ENCODE measurements at places on chromosomes 7 and 10.

DNA sequence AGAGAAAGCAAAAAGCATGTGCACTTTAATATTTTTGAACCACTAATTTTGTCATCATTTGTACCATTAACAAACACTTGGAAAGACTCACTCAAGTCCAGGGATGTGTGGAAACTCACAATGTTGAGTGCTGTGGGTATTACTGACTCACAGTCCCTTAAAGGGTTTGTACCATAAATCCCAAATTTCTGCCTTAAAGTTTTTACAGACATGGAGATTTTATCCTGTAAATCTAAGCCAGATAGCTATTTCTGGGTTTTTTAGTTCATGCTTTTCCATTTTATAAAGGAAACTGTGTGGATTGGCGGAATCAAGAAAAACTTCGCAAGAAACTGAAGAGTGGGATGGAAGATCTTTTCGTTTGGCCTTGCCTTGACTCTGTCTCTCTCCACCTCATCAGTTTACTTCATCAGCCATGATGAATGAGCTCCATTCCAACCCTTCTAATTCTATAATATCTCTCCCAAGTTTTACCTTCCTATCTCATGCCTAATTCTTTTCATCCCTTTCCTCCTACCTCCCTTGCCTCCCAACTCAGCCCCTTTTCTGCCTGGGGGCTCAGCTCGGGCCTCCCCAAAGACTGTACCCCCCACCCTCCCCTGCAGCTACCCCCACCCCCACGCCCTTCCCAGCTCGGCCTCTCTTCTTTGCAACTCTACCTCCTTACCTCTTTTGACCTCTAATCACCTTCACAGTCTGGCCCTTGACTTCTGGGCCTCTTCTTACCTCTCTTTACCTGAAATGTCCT lies 218.5 kb upstream of the MKLN1 start:
- DNase-seq, result no peak

- DNase-seq, result no peak
Measured at GRCh38 chr10:123721441-123722049, 55.4 kb downstream of the GPR26 start.

- DNase-seq, result no peak
Measured at GRCh38 chr10:43821103-43821502, 172.4 kb upstream of the ZNF32 start.

DNA sequence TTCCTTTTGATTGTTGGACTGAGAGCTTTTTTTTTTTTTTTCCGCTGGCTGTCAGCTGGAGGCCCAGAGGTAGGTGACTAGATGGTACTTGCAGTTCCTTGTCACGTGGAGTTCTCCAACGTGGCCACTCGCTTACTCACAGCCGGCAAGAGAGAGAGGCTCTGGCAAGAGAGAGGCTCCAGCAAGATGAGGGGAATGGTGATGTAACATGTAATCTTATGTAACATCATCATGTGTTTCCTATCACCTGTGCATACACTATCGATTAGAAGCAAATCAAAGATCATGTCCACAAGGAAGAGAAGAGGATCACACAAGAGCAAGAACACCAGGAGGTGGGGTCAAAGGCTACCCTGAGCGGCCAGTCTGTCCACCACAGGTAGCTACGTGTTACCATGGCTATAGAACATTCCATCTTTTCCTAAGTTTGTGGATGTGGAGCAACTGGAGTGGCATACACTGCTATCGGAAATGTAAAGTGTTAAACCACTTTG lies 4.0 kb upstream of the BORCS7 start:
- DNase-seq, result no peak

GRCh38 chr7:157580324-157580723 lies 243.5 kb downstream of the DNAJB6 start:
- DNase-seq, result no peak

GRCh38 chr10:128808921-128809440 lies 658.1 kb upstream of the MGMT start:
- DNase-seq, result no peak

- no peak for DNase-seq
Measured at GRCh38 chr7:28182071-28182471, 1.5 kb upstream of the JAZF1 start.

GRCh38 chr10:12279281-12279680 lies 70.1 kb upstream of the CAMK1D start:
- DNase-seq, result no peak

- no peak for DNase-seq
Measured at GRCh38 chr10:121096617-121097431, 245.7 kb downstream of the WDR11 start.

- no peak for DNase-seq
Measured at GRCh38 chr10:132263866-132264265, 43.9 kb downstream of the STK32C start.
